ENCODE measurements at places on chromosomes 11 and 22.

GRCh38 chr11:17445240-17445795 is 31.3 kb downstream of the ABCC8 start:
- DNase-seq: no peak

DNA sequence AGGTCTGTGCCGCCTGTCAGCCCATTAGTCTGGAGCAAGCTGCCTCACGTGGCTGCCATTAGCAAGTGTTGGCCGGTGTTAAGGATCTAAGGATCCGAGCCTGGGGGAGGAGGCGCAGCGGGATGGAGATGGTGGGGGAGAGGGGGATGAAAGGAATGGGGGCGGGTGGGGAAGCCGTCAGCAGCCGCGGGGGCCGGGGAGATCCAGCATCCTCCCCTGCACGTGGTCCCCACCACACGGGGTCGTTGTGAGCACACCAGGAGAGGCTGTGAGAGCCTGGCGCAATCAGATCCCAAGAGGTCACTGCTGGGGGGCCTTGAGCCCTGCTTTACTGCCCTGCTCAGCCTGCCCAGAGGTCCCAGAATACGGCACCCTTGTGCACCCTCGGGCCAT is 7.3 kb downstream of the CABP7 start:
- DNase-seq: no peak

DNA sequence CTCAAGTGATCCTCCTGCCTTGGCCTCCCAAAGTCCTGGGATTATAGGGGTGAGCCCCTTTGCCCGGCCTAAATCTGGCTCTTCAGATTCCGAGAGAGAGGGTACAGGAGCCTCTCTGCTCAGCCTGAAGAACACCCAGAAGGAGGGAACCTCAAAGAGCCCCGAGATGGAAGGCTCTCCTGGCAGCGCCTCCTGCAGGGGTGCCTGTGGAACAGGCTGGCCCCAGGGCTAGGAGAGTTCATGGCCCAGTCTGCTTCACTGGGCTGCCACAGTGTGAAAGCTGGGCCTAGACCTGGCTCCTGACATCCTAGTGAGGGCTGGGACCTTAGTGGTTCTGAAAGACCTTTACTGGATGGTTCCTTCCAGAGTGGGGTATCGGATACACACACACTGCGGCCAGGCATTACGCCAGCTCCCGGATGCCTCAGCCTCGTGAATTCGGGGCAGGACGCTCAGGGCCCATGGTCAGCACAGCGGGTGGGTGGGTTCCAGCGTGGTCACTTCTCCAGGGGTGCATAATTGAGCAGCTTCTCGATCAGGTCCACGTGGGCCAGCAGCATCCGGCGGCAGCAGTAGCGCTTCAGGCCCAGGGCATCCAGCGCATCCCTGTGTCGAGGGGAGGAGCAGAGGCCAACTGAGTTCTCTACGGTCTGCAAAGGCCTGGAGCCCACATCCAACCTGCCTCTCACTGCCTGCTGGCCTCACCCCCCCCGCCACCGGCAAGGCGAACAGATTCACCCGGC is 2.3 kb downstream of the POLR2L start:
- DNase-seq: no peak

GRCh38 chr22:45673482-45674175 is 2.0 kb downstream of the ATXN10 start:
- no peak for DNase-seq

DNA sequence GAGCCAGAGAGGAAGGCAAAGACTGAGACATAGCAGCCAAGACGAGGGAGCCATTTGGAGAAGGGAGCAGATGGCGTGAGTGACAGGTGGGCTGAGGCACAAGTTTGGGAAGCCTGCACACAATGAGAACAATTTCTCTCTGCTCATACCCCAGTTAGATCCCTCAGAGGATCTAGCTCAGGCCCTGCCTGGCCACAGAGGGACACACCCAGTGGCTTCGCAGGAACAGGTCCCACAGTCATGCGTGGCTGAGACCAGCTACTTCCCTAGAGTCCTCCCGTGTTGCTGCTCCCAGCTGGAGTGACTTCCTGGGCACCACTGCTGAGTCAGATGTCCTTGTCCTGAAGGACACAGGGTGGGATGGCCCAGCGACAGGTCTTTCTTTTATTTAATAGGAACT is 33.4 kb upstream of the LYVE1 start:
- DNase-seq: no peak

DNA sequence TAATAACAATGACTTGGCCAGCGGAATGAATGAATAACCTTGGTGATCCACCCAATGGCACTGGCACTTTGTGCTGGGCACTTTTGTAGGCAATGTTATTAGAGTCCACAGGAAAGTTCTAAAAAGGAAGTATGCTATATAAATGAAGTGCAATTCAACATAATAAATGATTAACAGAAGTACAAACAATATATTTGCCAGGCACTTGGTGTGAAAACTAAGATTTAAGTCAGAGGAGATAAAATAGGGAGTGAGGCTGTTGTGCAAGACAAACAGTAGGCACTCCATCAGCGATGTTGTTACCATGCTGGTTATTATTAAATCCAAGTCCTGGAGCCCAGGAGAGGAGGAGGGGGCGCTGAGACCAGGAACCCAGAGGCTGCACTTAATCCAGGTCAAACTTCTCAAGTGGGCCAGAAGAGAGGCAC is 173.8 kb downstream of the LARGE1 start:
- no peak for DNase-seq

DNA sequence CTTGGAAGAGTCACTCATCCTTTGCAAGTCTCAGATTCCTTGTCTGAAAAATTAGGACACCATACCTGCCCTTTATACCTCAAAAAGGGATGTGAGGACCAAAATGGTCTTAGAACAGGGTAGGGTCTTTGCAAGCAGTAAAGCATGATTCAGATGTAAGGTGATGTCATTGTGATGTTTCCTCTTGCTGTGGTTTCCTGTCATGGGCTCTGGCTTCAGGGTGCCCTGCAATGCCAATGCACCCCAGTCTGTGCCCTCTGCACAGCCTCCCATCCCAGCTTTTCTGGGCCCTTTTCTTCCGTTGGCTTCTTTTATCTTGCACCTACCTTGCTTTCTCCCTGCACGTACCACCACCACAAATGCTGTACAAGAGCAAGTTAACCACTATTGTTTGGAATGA is 87.8 kb upstream of the NNMT start:
- no peak for DNase-seq

DNA sequence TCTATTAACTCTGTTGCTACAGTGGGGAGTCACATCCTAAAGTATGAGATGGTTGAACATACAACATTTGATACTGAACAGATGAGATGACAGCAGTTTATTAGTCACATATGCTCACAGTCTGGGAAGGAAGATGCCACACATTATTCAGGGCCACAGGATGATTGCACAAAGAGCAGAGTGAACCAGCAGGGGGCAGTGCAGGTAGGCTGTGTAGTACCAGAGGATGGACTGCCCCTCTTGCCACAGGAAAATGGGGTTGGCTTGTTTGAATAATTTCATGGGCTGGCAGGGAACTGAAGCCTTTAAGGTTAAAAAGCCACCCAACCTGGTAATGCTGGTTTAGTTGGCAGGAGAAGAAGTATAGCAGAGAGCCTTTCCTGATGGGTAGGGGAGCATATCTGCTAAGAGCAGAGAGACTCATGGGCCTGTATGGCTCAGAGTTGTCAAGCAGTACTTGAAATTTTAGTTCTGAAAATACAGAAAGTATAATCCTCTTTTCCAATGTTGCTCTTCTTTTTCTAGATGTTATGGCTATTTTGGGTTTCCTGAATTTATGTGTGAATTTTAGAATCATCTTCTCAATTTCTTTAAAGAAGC is 180.4 kb upstream of the B3GAT1 start:
- DNase-seq: peak; percentile 13

- no peak for DNase-seq
These were observed 469 bp upstream of the OSBP2 start for GRCh38 chr22:30694171-30694639.

DNA sequence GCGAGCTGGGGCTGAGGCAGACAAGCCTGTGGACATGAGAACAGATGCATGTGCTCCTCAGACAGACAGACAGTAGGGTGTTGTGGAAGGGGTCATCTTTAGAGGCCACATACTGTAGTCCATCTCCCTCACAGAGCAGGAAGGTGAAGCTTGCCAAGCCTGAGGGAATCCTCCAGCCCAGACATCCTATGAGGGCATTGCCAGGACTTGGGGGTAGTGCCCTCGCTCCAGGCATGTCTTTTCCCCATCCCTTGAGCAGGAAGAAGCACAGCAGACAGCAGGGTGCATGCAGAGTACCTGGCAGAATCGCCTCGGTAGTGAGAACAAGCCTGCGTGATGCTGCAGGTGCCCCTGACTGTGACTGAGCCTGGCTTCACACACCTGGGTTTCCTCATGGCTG is 66.5 kb upstream of the CLDN5 start:
- DNase-seq: no peak

DNA sequence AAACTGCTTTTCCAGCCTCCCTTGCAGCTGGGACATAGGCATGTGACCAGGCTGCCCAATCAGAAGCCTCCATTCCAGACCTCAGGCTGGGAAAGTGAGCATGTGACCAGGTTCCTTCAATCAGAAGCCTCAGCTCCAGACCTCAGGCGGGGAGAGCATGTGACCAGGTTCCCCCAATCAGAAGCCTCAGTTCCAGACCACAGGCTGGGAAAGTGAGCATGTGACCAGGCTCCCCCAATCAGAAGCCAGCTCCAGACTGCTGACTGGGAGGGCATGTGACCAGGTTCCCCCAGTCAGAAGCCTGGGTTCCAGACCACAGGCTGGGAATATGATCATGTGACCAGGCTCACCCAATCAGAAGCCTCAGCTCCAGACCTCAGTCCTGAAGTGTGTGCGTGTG is 11.7 kb upstream of the IL2RB start:
- DNase-seq: peak; percentile 59

DNA sequence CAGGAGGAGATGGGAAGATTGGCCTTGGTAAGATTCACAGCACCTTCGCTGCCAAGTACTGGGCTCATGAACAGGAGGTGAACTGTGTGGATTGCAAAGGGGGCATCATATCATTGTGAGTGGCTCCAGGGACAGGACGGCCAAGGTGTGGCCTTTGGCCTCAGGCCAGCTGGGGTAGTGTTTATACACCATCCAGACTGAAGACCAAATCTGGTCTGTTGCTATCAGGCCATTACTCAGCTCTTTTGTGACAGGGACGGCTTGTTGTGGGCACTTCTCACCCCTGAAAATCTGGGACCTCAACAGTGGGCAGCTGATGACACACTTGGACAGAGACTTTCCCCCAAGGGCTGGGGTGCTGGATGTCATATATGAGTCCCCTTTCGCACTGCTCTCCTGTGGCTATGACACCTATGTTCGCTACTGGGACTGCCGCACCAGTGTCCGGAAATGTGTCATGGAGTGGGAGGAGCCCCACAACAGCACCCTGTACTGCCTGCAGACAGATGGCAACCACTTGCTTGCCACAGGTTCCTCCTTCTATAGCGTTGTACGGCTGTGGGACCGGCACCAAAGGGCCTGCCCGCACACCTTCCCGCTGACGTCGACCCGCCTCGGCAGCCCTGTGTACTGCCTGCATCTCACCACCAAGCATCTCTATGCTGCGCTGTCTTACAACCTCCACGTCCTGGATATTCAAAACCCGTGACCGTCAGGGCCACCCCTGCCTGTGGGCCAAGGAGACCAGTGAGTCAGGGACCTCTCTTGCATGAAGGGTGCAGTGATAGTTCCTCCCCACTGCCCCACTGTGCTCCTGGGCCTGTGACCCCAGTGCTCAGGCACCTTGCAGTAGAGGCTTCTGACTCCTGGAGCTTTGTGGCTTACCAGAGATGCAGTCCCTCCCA is 83.6 kb downstream of the BCR start:
- DNase-seq: no peak

- DNase-seq: no peak
These were observed 57.9 kb downstream of the DYNC2H1 start for GRCh38 chr11:103167166-103167565.

- DNase-seq: no peak
These were observed 208.4 kb upstream of the TBCEL start for GRCh38 chr11:120815319-120816100.

DNA sequence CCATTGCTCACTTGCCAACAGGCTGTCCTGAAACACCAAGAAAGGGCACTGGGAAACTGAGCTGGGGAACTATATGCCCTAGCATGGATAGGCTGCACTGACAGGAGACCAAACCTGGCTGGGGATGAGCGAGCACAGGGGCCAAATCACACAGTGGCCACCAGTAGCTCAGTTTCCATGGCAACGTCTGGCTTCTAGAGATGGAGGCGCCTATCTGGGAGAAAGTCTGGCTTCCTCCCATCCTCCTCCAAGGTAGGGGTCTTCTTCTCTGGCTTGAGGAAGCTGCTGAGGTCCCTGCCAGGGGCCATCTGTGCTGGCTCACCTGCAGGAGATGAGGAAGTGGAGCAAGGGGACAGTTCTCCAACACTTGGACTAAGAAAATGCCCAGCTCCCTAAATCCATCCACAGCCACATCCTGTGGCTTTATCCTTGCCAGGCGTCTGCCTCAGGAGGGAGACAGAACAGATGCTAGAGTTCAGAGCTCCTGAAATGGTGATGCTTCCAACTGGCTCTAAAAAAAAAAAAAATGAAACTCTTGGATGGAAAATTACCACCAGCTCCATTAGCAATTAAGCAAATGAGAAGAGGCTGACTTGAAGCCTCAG is 48.3 kb downstream of the SYT13 start:
- DNase-seq: no peak

DNA sequence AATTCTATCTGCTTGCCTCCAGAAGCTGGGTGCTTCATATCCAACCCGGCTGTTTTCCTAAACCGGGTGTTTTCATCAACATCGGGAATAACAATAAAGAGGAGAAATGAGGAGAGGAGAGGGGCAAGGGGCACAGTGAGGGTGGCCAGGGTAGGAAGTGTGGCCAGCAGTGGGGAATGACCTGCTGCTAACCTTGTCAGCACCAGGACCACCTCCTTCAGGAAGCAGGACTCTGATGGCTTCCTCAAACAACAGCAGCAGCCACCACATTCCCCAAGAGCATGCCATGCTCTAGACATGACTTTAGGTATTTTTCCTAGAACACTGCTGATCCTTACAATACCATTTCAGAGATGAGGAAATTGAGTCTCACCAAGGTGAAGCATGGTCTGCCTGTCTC is 52.4 kb downstream of the TPBGL start:
- DNase-seq: no peak

DNA sequence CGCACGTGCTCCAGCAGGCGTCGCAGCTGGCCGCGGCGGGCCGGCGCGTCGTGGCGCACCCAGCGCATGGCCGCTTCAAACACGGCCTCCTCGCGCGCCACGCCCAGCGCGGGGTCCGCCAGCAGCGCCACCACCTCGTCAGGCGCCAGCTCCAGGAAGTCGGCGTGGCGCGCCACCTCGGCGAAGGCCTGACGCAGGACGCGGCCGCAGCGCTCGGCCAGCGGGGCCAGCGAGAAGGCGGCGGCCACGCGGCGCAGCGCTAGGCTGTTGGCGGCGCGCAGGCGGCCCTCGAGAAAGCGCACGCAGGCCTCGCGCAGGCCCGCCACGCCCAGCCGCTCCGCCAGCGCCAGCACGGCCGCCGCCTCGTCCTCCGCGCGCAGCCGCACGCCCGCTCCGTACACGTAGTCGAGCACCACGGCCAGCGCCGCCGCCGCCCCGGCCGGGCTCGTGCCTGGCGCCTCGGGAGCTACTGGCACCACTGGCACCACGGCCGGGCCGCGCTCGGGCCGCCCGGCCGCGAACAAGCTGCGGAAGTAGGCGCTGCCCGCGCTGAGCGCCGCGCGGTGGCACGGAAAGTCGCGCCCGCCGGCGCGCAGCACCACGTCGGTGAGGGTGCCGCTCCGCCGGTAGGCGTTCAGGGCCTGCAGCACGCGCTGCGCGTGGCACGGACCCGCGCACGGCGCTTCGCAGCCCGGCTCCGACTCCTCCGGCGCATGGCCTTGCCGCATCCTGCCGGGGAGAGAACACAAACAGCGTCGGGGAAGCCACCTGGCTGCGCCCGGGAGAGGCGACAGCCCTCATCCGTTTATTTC is 2.9 kb downstream of the KLHL35 start:
- no peak for DNase-seq

- DNase-seq: no peak
These were observed 5.0 kb upstream of the PGA3 start for GRCh38 chr11:61198361-61198760.

- DNase-seq: no peak
These were observed 15.1 kb downstream of the EIF4G2 start for GRCh38 chr11:10793470-10794255.

All from GM12864 (cell line).